ENCODE measurements at places on chromosomes 6 and 20. TPM values are rescaled to one million over a fixed set of nuclear protein-coding genes. Genes with fewer than 3 reads are reported as not detected.
A peak's percentile ranks its signal among the peaks of the same experiment; 100 is the strongest.

DNA sequence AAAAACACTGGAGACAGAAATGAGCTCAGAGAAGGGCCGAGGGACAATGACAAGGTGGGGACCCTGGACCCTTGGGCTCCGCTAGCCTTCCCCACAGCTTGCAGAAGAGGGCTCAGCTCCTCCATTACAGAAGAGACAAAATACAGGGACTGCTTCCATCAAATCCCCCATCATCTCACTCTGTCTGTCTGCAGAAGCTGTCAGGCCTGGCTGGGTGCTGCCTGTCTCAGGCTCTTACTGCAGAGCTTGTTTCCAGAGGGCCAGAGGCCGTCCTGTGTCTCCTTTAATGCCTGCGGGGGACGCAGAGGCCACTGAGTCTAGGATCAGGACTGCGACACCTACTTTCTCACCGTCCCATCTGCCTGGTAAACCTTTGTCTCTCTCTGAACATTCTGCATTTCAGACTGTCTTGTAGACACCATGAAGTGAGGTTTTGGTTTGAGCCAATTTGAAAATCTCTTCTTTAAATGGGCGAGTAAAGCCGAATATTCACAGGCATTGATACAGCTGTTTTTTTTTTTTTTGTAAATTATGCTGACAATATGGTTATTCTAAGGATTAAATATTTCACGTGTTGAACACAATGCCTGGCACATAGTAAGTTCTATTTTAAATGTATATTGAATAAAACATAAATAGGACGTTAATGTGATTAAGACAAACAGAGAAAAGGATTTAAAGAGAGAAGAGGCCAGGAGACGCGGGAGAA, 28.3 kb downstream of the RNASET2 start:
- DNase-seq = no peak

The ALDH5A1 gene
- total RNA-seq = 19.3 TPM

- no peak for DNase-seq
Measured at GRCh38 chr6:84772428-84773132, 8.2 kb upstream of the TBX18 start.

- no peak for DNase-seq
Measured at GRCh38 chr6:154229786-154230185, 126.8 kb downstream of the IPCEF1 start.

- DNase-seq = no peak
Measured at GRCh38 chr6:109826551-109826950, 135.5 kb downstream of the FIG4 start.

The NHSL1 gene
- total RNA-seq = 18.5 TPM

DNA sequence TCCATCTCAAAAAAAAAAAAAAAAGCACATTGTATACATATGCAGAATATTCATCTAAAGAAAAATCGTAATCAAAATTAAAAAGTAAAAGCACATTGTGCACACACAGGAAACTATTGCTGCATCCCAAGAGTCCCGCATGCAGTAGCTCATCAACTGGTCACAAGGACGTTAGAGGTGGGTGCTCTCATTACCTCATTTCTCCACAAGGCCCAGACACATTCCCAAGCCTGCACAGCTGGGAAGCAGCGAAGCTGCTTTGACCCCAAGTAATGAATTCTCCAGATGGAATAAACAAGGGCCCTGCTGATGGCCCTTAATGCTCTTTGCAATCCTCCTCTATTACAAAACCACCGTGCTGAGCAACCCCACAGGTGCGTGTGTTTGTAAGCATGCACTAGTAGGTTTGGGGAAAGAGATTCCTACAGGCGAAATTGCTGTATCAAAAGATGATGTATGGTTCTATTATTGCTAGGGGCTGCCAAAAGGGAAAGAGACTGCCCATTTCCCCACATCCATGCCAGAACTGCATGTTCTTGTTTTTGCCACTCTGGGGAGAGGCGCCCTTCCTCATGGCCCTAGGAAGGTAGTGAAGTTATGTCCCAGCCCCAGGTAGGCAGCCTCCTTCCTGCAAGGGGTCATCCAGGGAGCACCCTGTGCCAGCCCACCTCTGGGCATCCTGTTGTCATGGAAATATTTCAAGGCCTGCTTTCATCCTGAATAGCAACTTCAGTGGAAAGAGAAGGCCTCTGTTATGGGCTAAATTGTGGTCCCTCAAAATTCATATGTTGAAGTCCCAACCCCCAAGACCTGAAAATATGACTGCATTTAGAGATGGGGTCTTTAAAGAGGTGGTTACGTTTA, 34.6 kb upstream of the PTGIS start:
- no peak for DNase-seq

- DNase-seq = peak; percentile 44
Measured at GRCh38 chr6:168099201-168100010, 20.4 kb upstream of the FRMD1 start.

The RBBP8NL gene
- not detected for total RNA-seq

The CDH22 gene
- 0.40 TPM for total RNA-seq

DNA sequence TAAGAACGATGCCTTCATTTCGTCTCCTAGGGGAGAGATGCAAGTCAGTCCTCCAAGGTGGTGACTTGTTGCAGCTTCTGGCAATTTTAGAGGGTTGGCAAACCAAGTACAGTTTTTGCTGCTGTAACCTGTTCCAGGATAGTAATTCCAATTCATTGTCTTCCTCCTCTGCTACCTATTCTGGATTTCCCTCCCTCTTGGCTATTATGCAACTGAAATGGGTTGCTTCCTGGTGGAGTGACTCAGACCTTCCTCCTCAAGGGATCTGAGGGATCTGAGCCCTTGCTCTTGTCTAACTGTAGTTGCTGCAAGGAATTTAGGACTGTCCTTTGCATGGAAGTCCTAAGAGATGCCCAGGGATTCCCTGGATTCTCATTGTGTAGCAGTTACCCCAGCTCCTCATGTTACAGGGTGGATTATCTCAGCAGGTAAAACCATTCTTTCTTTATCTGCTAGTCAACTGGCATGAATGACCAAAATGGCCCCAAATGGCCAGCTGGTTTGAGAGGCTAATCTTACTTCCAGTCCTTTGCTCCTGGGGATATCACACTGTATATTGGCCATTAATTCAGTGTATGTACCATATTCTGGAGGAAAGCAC, 17.6 kb upstream of the ELMO2 start:
- no peak for DNase-seq

GRCh38 chr20:38880952-38881735, 45.1 kb upstream of the FAM83D start:
- no peak for DNase-seq

The SEL1L2 gene
- not detected for total RNA-seq

DNA sequence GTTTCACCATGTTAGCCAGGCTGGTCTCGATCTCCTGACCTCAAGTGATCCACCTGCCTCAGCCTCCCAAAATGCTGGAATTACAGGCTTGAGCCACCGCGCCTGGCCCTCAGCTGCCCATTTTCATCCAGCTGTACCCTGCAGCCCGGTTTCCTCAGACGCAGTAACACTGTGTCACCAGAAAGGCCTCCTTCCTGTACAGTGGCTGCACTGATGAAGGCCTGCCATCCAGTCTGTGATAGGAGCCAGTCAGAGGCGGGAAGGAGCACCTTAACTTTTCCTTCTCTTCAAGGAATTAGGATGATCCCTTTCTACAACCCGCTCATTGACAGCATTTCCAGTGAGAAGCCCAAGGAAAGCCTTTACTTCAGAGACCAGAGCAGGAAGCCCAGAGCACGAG, 75.9 kb downstream of the GFOD1 start:
- no peak for DNase-seq

The DUSP15 gene
- 49.5 TPM for total RNA-seq

DNA sequence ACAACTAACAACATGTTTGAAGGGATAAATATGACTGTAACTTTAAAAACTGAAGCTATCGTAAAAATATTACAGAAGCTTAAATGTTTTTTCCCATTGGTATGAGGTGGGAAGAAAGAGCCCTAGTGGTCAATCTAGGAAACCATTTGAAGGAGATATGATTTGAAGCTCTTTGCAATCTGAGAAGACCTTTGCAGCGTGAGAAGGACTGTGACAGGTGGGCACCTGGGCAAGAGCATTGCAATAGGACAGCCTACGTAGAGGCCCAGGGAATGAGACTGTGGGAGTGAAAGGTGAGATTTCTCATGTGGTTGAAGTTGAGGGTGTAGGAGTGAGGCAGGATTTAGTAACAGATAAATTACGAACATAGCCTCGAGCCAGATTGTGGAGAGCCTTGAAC, 108.0 kb upstream of the PDE7B start:
- no peak for DNase-seq

DNA sequence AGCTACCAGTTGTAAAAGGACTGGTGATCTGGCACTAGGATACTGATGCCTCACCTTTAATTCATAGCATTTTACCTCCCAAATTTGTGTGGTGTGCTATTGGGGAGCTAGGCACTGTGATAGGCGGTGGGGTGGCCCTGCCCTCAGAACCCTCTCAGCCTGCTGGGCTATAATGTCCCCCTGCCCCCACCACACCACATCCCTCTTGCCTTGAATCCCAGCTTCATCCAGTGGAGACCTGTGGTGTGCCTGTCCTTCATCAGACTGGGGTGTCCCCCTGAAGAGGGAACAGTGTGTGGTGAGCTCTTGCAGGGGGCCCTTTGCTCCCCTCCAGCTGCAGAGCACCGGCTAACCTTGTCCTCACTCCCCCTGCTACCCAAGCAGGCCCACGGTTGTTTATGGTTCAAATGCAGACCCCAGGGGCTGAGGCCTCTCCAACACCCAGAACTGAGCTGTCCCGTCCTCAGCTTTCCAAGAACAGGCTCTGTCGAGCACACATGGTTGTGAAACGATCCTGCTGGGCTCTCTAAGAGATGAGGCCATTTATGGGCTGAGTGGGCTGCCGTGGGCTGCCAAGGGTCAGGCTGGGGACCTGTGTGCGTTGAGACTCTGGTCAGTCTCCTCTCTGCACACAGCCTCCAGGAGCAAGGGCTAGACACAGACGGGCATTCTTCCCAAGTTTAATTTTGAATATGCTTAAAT, 26.9 kb upstream of the VEGFA start:
- peak; percentile 52 for DNase-seq

The KHDC1L gene
- total RNA-seq = not detected

The HFE gene
- total RNA-seq = 13.9 TPM
